Anterior cingulate cortex (tissue), 58 donors: ENCODE measurements at places on chromosomes 16 and 17.

GRCh38 chr16:81514568-81515258, 70.1 kb downstream of the CMIP start:
- no peak for DNase-seq

DNA sequence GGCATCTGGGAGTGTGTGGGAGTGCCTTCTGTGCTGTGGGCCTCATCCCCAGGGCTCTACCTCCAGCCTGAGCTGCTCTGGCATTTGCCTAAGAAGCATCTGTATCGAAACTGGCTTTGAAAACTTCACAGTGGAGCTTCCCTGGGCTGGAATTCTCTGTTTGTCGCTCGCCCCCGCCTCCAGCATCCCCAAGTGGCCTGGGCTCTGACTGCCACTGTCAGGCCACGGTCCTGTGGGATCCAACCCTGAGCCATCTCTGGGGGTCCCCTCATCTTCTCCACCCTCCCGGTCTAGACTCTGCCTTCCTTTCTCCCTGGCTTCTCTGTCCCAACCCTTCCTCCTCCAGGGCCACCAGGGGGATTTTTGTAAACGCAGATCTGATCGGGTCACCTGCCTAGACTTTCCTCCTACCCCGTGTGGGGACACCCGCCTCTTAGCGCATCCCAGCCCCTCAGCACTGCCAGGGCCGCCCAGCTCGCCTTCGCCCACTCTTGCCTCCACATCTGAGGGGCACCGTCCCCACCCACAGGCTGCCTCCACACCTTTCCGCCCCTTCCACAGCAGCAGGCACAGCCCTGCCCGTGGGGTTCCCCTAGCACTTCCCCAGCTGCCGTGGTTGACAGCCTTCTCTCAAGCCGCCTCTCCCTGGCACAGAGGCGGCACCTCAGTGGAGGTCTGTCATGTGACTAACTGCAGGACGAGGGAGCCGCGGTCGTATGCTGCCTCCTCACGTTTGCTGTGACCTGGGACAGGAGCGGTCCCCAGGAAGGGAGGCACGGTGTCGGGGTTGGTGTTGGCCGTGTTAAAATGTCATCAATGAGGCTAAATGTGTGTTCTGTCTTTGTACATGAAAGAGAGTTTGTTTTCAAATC, 12.0 kb downstream of the TBC1D24 start:
- peak; percentile 28 for DNase-seq

GRCh38 chr16:4611337-4612021, 3.2 kb downstream of the UBALD1 start:
- DNase-seq: no peak

DNA sequence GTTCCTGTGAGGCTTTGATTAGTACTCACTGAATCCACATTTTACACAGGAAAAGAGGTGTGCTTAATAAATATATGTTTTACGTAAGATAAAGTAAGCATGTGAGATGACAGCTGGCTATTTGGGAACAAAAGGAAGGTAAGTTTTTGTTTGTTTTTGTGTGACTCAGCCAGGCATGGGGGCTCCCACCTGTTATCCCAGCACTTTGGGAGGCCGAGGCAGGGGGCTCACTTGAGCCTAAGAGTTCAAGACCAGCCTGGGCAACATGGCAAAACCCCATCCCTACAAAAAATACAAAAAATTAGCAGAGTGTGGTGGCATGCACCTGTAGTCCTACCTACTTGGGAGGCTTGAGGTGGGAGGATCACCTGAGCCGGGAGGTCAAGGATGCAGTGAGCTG, 17.9 kb downstream of the GPR142 start:
- DNase-seq: no peak

DNA sequence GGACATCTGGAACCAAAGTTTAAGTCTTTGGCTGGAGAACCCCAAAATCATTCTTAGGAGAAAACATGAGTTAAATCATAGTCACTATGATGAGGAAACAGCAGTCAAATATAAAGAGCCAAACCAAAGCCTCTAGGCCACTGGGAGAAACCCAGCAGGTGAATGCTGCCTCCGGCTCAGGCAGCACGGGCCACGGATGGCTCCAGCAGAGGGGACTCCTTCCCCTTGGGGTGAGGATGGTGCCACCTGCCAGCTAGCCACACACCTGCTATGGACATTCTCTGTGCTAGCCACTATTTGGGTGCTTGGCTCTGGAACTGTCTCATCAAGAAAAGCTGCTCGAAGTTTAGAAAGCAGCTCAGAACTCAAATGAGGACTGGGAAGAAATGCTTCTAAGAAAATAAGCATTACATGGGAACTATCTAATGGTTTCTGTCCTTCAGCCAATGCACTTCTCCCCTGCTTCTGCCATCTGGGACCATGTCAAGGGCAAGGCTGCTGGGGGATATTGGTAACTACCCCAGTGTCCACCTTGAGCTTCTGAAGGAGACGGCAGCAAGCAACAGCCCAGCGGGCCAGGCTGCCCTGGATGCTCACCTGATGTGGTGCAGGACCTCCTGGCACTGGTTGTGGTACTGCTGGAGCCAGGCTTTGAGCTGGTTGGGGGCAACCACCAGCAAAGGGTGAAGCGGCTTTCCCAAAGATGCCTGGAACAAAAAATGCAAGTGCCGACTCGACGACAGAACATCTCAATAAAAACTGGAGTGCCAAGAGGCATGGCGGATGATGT, 22.5 kb downstream of the ELAC2 start:
- DNase-seq: no peak

GRCh38 chr16:75687361-75687760, 10.6 kb upstream of the CPHXL2 start:
- no peak for DNase-seq

GRCh38 chr16:11890231-11890965, 25.4 kb downstream of the GSPT1 start:
- DNase-seq: no peak

GRCh38 chr16:51473091-51473490, 322.0 kb upstream of the SALL1 start:
- no peak for DNase-seq

GRCh38 chr17:81385320-81386111, 9.7 kb upstream of the BAHCC1 start:
- DNase-seq: peak; percentile 95

GRCh38 chr16:48432136-48432535, 46.9 kb upstream of the SIAH1 start:
- no peak for DNase-seq

GRCh38 chr16:83577078-83577745, 230.6 kb upstream of the HSBP1 start:
- DNase-seq: no peak

DNA sequence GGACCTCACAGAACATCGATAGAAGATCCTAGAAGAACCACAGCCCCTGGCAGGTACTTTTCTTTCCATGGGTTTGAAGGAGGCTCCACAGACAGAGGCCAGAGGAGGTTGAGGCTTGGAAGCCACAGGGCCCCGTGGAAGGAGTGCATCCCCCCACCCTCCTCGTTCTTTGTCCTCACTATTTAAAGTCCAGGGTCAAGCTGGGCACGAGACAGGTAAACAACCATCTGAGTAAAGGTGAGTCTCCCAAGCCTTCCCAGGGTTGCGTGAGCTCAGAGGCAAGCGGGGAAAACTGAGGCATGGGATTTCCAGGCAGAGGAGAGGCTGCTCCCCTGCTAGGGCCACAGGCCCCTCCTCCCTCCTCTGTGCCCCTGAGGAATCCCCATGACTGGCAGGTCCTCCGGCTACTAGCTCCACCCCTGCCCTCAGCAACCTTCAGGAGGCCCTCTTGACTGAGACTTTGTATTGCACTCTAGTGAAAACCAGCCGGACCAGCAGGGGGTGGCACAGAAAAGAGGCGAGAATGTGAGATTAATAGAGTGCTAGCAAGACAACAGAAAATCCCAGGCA, 927 bp upstream of the SULT1A2 start:
- DNase-seq: no peak

- no peak for DNase-seq
These were observed 113.8 kb downstream of the ABCC12 start for GRCh38 chr16:48041981-48042421.

GRCh38 chr16:24670623-24671454, 58.6 kb upstream of the TNRC6A start:
- DNase-seq: peak; percentile 84

- no peak for DNase-seq
These were observed 100.9 kb downstream of the AMFR start for GRCh38 chr16:56324406-56324805.

- DNase-seq: no peak
These were observed 1.4 kb downstream of the NT5C start for GRCh38 chr17:75130059-75130631.

DNA sequence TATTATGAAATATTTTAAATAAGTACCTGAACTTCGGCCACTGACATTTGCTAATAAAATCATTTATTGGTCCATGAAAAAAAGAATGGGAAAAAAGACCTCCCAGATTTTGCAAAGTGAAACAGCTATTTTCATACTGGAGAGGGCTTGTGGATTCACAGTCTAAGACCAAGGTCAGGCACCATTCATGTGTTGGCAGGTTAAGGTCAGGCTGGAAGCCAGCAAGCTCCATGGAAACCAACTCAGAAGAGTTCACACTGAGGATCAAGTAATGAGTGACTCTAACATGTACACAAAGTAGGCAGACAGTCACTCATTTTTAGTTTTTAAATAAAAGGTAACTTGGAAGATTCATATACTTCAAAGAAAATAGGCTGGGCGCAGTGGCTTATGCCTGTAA, 3.4 kb downstream of the DNAJA2 start:
- no peak for DNase-seq

DNA sequence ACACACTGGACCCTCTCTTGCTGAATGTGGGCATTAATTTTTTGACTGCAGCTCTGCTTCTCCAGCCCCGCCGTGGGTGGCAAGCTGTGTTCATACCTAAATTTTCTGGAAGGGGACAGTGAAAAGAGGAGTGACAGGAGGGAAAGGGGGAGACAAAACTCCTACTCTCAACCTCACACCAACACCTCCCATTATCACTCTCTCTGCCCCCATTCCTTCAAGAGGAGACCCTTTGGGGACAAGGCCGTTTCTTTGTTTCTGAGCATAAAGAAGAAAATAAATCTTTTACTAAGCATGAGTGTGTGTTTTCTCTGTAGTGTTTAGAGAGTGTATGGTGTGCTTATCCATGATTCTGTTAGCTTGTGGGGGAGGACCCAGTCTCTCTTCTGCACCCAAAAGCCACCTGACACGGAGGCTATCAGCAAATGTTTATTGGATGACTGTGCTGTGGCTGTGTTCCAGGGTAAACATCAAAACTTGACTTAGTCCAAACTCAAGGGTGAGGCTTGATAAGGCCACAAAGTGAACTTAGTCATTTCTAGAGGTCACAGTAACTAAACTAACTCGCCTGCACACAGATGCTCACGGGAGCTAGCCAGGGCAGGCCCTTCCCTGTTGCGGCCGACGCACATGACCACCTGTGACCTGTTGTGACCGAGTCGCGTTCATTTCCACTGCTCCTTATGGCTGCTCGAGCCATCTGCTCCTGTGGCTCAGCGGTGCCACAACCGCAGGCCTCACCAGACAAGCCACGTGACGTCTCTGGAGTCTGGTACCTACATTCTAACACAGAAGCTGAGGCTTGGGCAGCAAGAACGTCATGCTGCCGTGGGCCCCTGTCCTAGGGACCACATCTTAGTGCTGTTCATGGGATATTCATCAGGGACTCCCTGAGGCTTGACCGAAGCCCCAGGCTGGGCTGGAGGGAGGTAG, 9.8 kb upstream of the MED11 start:
- no peak for DNase-seq

- DNase-seq: no peak
These were observed 7.8 kb upstream of the CHST6 start for GRCh38 chr16:75502916-75503605.

GRCh38 chr17:39603304-39604016, 4.3 kb downstream of the NEUROD2 start:
- DNase-seq: no peak

GRCh38 chr16:4318451-4318910, 2.6 kb downstream of the GLIS2 start:
- DNase-seq: no peak

GRCh38 chr17:40532520-40533253, 31.3 kb upstream of the TNS4 start:
- DNase-seq: no peak

- DNase-seq: no peak
These were observed 20.4 kb upstream of the WDR45B start for GRCh38 chr17:82668631-82669099.

DNA sequence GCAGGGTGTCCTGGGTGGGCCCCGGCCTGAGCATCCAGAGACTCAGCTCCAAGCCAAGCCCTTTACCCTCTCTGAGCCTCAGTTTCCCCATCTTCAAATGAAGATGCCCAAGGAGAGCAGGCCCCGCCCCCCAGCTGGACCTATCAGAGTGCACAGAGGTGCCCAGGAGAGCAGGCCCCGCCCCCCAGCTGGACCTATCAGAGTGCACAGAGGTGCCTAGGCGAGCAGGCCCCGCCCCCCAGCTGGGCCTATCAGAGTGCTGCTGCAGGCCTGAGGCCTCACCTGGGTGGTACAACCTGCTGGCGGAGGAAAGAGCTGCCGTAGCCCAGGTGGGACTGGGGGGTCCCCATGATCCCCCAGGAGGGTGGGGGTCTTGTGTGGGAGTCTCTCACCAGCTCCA, 3.4 kb upstream of the SSTR5 start:
- no peak for DNase-seq

GRCh38 chr16:59905606-59906005, 1171.5 kb upstream of the GOT2 start:
- DNase-seq: no peak

DNA sequence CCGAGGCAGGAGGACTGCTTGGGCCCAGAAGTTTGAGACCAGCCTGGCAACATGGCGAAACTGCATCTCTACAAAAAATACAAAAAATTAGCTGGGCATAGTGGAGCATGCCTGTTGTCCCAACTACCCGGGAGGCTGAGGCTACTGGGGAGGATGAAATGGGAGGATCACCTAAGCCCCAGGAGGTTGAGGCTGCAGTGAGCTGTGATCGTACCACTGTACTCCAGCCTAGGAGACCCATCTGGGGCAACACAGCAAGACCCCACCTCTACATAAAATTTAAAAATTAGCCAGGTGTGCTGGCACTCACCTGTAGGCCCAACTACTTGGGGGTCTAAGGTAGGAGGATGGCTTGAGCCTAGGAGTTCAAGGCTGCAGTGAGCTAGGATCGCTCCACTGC, 1.8 kb downstream of the PAM16 start:
- no peak for DNase-seq

DNA sequence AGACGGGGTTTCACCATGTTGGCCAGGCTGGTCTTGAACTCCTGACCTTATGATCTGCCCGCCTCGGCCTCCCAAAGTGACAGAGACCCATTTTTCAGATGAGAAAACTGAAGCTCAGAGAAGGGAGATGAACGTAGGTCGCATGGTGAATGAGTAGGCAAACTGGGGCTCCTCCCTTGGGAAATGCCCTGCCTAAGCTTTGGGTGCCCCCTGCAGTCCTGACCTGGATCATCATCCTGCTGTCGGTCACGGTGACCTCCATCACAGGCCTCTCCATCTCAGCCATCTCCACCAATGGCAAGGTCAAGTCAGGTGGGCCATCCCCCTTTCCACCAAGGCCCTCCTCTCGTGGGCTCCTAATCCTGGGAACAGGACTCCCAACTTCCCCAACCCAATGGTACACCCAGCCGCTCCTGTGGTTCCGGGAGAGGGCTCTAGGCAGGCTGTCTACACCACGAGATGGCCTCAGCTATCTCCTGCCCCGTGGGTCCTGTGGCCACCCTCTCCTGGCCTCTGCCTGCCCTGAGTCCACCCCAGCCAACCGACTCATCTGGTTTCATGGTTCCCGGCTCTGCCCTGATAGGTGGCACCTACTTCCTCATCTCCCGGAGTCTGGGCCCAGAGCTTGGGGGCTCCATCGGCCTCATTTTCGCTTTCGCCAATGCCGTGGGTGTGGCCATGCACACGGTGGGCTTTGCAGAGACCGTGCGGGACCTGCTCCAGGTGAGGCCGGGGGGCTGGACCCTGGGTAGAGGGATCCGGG, 4.7 kb downstream of the SLC12A3 start:
- DNase-seq: no peak
